ENCODE measurements at places on chromosomes 2 and 18.

- no peak for ATAC-seq
These were observed 14.2 kb upstream of the ANKRD44 start for GRCh38 chr2:197324801-197325200.

DNA sequence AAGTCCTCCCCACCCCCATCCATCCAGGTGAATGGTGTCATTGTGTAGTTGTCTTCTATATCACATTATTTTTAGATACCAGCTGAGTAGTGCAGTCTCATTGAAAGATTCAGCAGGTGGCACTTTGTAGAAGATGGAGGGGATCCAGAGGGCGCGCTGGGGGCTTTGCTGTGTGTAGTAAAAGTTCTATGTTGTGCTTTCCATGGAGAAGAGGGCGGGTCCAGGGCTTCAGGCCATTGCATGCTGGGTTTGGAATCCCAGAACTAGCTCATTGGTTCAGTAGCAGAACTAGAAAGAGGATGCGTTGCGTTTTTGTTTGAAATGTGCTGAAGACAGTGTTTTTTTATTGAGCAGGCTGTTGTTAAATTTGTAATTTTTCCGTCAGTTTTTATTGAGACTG, 120.0 kb downstream of the MAP4K4 start:
- no peak for ATAC-seq

DNA sequence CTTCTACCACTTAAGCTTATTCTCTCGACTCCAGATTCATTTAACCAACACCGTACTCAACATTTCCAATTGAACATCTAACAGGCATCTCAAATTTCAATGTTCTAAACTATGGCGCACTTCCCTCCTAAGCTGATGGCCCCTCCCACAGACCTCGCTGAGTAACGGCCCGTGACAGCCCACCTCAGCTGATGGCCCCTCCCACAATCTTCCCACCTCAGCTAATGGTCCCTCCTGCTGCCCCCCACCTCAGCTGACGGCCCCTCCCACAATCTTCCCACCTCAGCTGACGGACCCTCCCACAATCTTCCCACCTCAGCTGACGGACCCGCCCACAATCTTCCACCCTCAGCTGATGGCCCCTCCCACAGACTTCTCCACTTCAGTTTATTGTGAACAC, 57.1 kb upstream of the TSPYL6 start:
- no peak for ATAC-seq

GRCh38 chr2:240615396-240615795, 9.9 kb upstream of the GPR35 start:
- no peak for ATAC-seq

DNA sequence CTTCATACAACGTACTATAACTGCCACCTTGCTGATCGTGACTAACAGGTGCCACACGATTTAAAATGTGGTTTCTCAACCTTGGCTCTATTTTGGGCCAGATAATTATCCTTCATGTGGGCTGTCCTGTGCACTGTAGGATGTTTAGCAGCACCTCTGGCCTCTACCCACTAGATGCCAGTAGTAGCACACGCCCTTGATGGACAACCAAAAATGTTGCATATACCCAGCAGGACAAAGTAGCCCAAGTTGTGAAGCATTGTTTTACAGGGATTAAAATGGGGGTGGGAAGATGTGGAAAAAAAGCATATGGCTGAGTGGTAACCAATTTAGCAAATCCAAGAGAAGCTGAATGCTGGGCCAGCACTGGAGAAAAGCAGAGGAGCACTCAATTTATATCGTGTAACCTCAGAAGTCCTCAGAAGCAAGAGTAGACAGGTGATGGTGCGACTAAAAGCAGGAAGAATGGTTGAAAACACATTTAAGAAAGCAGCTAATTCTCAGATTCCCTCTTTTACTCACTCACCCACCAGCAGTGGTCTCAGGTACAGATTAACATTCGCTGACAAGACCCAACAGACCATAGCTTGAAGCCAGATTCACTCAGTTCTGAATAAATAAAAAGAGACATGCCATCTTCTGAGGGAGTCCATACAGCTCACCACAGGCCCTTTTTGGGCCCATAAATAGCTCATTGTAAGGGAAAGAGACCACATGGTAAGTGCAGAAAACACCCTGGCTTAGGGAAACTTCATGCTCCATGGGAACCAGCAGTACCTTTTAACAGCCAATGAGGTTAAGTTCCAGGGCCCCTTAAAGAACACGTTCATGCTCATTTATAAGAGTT, 50.6 kb downstream of the RAPH1 start:
- ATAC-seq, result no peak

DNA sequence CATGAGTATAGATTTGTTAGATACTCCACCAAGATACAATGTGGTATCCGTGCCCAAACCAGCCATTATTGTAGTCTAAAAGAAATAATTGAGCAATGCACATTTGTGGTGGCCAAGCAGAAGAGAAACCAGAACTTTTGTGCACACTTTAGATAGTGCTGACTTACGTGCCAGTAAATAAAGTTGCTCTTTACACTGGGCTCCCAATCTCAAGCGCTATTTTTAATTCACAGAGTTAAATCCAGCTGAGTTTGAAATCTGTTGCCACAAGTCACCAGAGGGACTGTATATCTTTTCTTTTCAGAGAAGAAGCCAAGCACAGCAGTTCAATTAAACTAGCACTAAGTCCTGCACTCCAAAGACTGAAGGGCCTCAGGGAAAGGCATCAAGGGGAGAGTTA, 680.4 kb downstream of the TDRD15 start:
- ATAC-seq, result no peak
